ENCODE measurements at places on chromosomes 7 and 10.

GRCh38 chr10:32187686-32188085 is 131.5 kb upstream of the KIF5B start:
- no peak for DNase-seq

- no peak for DNase-seq
Observed at GRCh38 chr10:35749230-35749629, 107.1 kb upstream of the FZD8 start.

DNA sequence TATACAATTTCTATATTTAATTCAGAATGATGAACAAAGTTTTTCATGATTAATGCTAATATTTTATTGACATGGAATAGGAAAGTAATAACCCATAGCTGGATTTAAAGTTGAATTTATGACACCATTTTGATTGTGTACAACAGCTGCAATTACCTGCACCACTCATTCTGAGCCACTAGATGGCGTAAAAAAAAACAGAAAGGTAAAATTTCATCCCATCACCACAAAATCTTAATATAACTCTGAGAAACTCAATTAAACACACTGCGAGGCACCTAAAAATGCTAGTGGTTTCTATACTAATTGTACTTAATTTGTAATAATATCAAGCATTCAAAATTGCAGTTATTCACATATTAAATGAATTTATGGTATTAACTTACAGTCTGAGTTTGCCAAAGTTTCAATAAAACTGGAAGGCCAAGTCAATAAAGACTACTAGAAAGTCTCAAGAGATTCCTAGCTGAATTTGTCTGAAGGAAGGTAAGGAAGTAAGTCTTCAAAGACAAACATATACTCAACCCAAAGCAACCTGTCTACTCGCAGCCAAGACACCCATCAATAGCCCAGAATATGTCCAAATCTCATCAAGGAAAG is 182.5 kb downstream of the SKAP2 start:
- peak; percentile 14 for DNase-seq

- DNase-seq, result no peak
Observed at GRCh38 chr10:47254611-47255010, 45.4 kb upstream of the GDF10 start.

- no peak for DNase-seq
Observed at GRCh38 chr7:157548691-157549303, 212.0 kb downstream of the DNAJB6 start.

DNA sequence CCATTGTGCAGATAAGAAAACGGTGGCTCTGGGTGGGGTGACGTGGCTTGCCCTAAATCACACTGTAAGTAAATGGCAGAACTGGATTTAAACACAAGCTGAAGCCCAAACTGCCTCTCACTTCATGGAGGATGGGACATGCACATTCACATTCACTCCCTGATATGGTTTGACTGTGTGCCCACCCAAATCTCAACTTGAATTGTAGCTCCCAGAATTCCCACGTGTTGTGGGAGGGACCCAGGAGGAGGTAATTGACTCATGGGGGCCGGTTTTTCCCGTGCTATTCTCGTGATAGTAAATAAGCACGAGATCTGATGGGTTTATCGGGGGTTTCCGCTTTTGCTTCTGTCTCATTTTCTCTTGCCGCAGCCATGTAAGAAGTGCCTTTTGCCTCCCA is 32.4 kb downstream of the CHST15 start:
- no peak for DNase-seq

DNA sequence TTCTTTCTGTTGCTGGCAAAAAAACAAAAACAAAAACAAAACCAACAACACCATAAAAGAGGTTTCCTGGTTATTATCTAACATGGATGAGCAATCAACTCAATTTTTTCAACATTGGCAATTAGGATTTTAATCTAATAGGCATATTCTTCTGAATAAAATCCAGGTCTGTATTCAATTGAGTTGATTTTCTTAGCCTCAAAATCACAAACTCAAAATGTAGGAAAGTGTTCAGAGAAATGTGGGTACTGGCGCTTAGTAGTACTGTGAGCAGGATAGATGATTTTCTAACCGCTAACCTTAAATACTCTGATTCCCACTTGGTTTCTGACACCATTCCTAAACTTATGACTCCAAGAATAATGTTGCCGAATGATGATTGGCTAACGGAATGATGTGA is 5.6 kb downstream of the WNT16 start:
- no peak for DNase-seq
